ENCODE measurements at places on chromosomes 2 and 18.

GRCh38 chr2:7674606-7675005 lies 757.4 kb downstream of the RNF144A start:
- no peak for DNase-seq
- peaks cover 28% of the 10 kb centered on the region for H3K4me1 ChIP-seq
- H3K36me3 ChIP-seq = no peaks in the 10 kb centered on the region
- no peaks in the 10 kb centered on the region for H3K27me3 ChIP-seq
- H3K27ac ChIP-seq = no peak overlapping the region

DNA sequence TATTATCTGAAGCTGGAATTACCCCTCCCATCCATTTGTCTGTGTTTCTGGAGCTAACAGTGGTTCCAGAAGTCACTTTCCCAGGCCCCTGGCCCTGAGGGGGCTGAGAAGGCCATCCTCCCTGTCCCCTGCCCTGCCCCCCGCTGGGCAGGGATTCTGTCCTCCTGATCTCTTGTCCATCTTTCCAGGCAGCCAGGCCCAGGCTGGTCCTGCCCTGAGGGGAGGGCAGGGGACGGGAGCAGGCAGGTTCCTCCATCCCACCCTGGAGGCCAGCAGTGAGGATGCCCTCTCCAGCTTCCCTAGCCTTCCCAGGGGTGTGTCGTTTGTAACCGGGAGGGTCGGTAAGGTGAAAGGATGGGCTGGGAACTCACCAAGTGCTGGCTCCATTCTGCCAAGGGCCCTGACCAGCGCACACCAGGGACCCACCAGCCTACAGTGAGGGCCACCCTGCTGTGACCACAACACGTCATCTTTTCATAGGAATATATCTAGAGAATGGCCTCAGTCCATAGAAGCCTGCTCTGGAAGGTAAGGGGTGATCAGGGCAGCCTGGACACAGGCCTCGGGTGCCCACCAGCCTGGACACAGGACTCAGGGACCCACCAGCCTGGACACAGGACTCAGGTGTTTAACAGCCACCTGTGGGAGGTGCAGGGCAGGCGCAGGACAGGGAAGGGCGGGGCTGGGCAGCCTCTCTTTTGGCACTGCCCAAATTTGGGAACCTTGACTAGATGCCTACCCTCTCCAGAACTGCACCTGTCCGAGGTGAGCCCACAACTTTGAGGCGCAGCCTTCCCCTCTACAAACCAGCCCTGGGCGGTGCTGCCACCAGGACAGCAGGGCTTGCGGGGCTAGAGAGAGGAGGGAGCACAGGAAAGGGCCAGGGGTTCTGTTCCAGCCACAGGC lies 35.8 kb upstream of the GPC1 start:
- peaks cover 28% of the 10 kb centered on the region for H3K27me3 ChIP-seq
- no peak overlapping the region for H3K27ac ChIP-seq
- DNase-seq = no peak
- no peak overlapping the region for H3K4me3 ChIP-seq

DNA sequence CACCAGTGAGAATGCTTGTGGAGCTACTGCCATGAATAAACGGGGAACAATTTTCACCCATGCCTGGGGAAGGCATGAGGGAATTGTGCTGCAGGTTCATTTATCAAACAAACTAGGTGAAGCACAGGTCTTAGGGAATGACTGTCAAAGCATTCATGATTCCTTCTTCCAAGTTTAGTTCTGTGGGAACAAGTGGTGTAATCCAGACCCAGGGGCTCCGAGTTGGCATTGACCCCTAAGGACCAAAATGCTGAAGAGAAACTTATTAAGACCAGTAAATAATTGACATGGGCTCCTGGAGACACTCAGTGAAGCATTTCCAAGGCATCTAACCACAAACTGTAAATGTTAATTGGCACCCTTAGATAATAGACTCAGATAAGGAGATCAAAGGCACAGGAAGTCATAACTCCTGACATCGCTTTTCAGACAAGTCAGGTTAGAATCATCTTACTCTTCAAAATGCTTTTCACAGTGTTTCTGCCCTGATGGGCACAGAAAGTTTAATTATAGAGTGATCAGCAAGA lies 96.9 kb downstream of the SPP2 start:
- H3K27me3 ChIP-seq = no peaks in the 10 kb centered on the region
- no peak for DNase-seq
- H3K4me1 ChIP-seq = peaks cover 44% of the 10 kb centered on the region
- H3K4me3 ChIP-seq = peak overlapping the region; percentile 71

DNA sequence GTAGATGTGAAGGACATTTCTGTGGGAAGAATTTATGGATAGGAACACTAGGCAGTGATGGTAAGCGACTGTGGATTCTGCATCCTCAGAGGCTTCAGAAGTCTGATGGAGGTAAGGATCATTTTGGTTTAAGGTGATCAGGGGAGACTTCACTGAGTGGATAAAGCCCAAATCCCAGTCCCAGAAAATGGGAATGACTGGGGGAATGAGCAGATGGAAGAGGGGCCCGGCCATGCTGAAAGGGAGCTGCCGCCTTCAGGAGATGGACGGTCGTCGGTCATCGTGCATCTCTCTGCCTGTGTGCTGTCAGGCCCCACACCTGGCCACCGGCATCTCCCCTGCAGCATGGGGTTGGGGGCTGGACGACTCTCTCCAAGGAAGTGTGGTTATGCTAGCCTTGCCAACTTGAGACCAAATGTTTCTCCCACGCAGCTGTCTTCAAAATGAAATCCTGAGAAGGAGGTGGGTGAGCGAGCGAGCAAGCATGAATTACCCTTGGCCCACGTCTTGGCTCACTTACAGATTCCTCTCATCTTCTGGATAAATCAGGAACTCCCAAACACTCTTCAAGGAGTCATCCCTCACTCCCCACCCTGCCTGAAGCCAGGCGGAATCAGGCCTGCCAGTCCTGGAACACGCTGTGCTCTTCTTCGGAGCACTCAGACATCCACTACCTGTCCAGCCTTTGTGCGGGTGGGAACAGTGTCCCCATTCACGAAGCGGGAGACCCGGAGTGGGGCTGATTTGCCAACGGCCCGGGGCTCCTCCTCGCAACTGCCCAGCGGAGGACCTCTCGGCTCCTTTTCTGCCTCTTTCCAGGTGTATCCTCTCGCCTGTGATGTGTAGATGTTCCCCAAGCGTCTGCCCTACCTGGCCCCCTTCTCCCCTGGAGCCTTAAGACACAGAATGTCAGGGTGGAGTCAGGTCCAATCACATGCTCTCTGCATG lies 85.6 kb downstream of the PRKCE start:
- H3K4me3 ChIP-seq = no peak overlapping the region
- DNase-seq = no peak
- no peak overlapping the region for H3K27ac ChIP-seq
- peaks cover 2% of the 10 kb centered on the region for H3K36me3 ChIP-seq
- H3K27me3 ChIP-seq = no peaks in the 10 kb centered on the region
- peaks cover 12% of the 10 kb centered on the region for H3K4me1 ChIP-seq

- H3K4me1 ChIP-seq = peaks cover 1% of the 10 kb centered on the region
- peaks cover 6% of the 10 kb centered on the region for H3K27me3 ChIP-seq
- DNase-seq = no peak
These were observed 17.9 kb downstream of the DNAH6 start for GRCh38 chr2:84534225-84534624.

GRCh38 chr2:73859721-73860586 lies 31.2 kb downstream of the STAMBP start:
- no peaks in the 10 kb centered on the region for H3K27me3 ChIP-seq
- no peak for DNase-seq
- peaks cover 2% of the 10 kb centered on the region for H3K4me1 ChIP-seq
- peaks cover 47% of the 10 kb centered on the region for H3K36me3 ChIP-seq

- no peak for DNase-seq
- H3K27ac ChIP-seq = no peak overlapping the region
- no peaks in the 10 kb centered on the region for H3K4me1 ChIP-seq
- no peak overlapping the region for H3K4me3 ChIP-seq
- H3K36me3 ChIP-seq = no peaks in the 10 kb centered on the region
These were observed 45.4 kb upstream of the SCN1A start for GRCh38 chr2:166173263-166173662.

- no peak overlapping the region for H3K4me3 ChIP-seq
- H3K4me1 ChIP-seq = no peaks in the 10 kb centered on the region
- peaks cover 11% of the 10 kb centered on the region for H3K27me3 ChIP-seq
- no peak for DNase-seq
These were observed 5.6 kb upstream of the CPLX4 start for GRCh38 chr18:59323931-59324622.

GRCh38 chr2:64189167-64189566 lies 44.9 kb upstream of the PELI1 start:
- no peaks in the 10 kb centered on the region for H3K36me3 ChIP-seq
- no peak for DNase-seq
- no peaks in the 10 kb centered on the region for H3K4me1 ChIP-seq
- H3K27ac ChIP-seq = no peak overlapping the region
- no peaks in the 10 kb centered on the region for H3K27me3 ChIP-seq

DNA sequence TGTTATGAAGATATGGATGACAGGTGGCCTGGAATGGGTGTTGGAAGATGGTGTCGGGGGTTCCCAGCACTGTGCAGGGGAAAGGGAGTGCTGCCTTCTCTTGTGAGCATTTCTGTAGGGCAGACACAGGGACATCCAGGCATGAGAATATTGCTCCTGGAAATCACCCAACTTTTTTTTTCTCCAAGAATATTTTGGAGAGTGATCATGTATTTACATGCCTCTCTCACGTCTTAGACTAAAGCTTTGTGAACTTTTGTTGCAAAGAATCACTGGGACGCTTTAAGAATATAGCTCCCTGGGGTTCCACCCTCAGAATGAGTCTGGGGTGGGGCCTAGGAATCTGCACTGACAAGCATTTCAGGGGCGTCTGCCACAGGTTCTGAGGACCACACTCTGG lies 68.7 kb downstream of the VWA3B start:
- H3K27me3 ChIP-seq = peaks cover 52% of the 10 kb centered on the region
- no peaks in the 10 kb centered on the region for H3K4me1 ChIP-seq
- H3K27ac ChIP-seq = no peak overlapping the region
- no peaks in the 10 kb centered on the region for H3K36me3 ChIP-seq
- no peak for DNase-seq

GRCh38 chr2:220188031-220188430 lies 560.6 kb downstream of the SLC4A3 start:
- H3K36me3 ChIP-seq = peaks cover 2% of the 10 kb centered on the region
- DNase-seq = no peak
- no peak overlapping the region for H3K27ac ChIP-seq
- no peaks in the 10 kb centered on the region for H3K27me3 ChIP-seq
- no peak overlapping the region for H3K4me3 ChIP-seq

DNA sequence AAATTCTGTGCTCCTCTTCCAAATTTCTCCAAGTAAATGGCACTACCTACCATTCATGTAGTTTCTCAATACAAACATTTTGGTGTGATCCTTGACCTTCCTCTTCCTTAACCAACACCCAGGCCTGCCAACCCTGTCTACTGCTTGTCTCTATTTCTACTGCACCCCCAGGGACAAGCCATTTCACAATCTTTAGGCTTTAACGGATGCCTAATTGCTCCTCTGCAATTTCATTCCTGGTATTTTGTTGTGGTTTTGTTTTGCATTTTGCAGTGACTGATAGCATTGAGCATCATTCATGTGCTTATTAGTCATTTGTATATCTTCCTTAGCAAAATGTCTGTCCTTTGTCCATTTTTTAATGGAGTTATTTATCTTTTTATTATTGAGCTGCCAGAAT lies 10.0 kb downstream of the FAP start:
- H3K27me3 ChIP-seq = peaks cover 10% of the 10 kb centered on the region
- no peak overlapping the region for H3K4me3 ChIP-seq
- no peaks in the 10 kb centered on the region for H3K36me3 ChIP-seq
- no peak for DNase-seq

- H3K27me3 ChIP-seq = peaks cover 5% of the 10 kb centered on the region
- H3K4me3 ChIP-seq = no peak overlapping the region
- H3K27ac ChIP-seq = peak overlapping the region; percentile 39
- H3K36me3 ChIP-seq = no peaks in the 10 kb centered on the region
These were observed 23.6 kb downstream of the QPCT start for GRCh38 chr2:37367984-37368383.

DNA sequence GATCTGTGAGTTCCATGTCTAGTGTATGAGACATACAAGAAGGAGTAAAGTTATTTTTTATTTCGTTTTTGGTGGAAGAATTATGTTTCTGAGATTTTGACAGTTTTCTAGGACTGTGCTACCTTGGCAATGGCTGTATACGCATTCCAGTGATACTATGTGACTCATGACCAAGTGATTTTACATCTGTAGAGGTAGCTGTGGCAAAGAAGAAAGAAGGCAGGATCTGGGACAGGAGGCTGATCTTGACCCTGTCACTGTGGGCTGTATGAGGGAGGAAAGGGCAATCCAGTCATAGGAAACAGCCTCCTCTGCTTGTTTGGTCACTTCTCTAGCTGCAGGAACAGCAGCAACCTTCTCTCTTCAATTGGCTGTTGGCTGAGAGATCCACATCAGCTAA lies 44.0 kb upstream of the PDCL3 start:
- no peak overlapping the region for H3K27ac ChIP-seq
- no peak for DNase-seq
- no peaks in the 10 kb centered on the region for H3K36me3 ChIP-seq
- H3K4me3 ChIP-seq = no peak overlapping the region
- H3K27me3 ChIP-seq = peaks cover 13% of the 10 kb centered on the region
- no peaks in the 10 kb centered on the region for H3K4me1 ChIP-seq

DNA sequence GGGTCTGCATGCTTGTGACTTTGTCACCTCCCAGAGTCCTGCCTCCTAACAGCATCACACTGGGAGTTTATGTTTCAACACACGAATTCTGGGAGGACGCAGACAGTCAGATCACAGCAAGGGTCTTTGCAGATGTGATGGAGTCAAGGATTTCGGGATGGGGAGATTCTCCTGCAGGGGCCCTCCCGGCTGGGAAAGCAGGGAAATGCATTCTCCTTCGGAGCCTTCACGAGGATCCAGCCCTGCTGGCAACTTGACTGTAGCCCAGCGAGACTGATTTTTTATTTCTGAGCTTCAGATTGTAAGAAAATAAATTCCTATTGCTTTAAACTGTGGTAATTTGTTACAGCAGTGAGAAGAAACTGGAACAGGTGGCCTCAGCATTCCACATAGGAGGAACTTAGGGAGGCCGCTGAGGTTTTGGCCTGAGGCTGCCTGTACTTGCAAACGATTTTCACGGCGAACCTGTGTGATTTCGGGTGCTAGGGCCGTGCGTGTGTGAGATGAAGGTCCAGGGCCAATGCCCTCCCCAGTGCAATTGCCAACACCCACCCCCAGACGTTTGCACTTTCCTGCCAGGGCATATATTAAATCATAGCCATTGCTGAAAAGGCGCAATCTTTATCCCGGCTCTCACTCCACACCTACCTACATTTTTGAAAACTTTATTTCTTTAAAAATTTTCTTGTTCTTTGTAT lies 79.8 kb downstream of the ASB1 start:
- DNase-seq = no peak
- no peak overlapping the region for H3K4me3 ChIP-seq
- H3K4me1 ChIP-seq = peaks cover 5% of the 10 kb centered on the region
- H3K27me3 ChIP-seq = peaks cover 22% of the 10 kb centered on the region
- H3K27ac ChIP-seq = no peak overlapping the region

DNA sequence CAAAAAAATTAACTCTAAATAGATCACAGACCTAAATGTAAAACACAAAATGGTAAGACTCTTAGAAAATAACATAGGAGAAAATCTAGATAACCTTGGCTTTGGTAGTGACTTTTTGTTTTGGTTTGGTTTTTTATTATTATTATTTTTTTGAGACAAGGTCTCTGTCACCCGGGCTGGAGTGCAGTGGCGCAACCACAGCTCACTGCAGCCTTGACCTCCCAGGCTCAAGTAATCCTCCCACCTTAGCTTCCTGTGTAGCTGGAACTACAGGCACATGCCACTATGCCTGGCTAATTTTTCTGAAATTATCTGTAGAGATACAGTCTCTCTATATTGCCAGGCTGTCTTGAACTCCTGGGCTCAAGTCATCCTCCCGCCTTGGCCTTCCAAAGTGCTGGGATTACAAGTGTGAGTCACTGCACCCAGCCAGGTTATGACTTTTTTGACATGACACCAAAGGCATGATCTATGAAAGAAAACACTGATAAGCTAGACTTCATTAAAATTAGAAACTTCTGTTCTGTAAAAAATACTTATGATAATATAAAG lies 88.0 kb downstream of the HNRNPLL start:
- peaks cover 9% of the 10 kb centered on the region for H3K27me3 ChIP-seq
- H3K27ac ChIP-seq = no peak overlapping the region
- no peak for DNase-seq
- no peaks in the 10 kb centered on the region for H3K4me1 ChIP-seq
- no peak overlapping the region for H3K4me3 ChIP-seq
